ENCODE measurements at places on chromosomes 1 and 21.

GRCh38 chr1:27912429-27912828, 22.4 kb upstream of the SMPDL3B start:
- DNase-seq = no peak

GRCh38 chr1:183313063-183313462, 105.1 kb downstream of the NMNAT2 start:
- no peak for DNase-seq

DNA sequence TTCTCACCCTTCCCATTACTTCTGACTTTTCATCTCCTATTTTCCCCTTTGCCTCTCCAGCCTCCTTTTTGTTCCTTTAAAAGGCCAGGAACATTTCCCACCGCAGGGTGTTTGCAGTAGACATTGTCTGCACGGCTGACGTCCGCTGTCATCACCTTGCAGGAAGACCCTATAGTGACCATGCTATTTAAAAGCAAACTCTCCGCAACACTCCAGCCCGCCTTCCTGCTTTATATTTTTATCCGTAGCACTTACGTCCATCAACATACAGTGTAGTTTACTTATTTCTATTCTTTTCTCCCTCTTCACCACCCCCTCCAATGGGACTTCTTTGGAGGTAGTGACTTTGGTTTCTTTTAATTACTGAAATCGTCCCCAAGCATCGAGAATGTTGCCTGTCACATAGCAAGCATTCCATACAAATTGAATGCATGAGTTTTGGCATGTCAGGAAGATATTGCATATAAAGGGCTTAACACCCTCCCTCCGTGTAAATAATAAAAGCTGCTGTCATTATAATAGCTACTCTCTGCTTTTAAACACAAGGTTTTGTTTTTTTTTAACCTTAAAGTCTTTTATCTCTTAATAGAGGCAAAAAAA, 19.8 kb downstream of the SLC25A33 start:
- no peak for DNase-seq

GRCh38 chr1:101175886-101176285, 60.9 kb upstream of the S1PR1 start:
- DNase-seq = no peak

DNA sequence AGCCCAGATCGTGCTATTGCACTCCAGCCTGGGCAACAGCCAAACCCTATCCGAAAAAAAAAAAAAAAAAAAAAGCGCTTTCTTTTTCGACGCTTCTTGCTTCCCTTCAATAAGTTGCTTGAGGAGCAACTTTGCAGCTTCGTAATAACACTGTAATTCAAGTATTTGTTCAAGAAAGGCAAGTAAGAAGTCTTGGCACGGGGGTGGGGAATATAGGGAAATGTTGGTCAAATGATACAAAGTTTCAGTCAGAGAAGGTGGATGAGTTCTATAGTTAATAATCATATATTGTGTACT, 871 bp upstream of the PSMA5 start:
- no peak for DNase-seq

DNA sequence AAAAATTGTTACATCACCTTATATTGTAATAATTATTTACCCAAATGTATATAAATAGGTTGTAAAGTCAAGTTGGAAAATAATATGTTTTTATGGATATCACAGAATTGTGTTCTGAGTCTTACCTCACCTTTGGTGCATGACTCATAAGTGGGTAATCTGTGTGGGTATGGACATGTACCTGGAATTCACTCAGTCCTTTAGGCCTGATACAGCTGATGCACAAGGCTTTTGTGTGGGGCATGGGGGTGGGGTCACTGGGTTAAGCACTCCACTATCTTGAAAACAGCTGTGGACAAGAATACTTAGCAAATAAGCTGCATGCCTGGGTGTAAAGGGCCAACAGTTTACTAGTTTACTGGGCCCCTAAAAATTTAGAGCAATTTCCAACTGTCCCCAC, 34.4 kb downstream of the INKA2 start:
- DNase-seq = no peak

DNA sequence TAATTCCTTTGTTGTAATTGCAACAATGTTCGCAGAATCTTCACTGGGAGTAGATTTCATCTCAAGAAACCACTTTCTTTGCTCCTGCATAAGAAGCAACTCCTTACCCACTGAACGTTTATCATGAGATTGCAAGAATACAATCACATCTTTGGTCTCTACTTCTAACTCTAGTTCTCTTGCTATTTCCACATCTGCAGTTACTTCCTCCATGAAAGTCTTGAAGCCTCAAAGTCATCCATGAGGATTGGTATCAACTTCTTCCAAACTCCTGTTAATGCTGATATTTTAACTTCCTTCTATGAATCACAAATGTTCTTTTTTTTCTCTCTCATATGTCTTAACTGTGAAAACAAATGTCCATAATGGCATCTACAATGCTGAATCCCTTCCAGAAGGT, 118.6 kb upstream of the RAB4A start:
- DNase-seq = no peak

DNA sequence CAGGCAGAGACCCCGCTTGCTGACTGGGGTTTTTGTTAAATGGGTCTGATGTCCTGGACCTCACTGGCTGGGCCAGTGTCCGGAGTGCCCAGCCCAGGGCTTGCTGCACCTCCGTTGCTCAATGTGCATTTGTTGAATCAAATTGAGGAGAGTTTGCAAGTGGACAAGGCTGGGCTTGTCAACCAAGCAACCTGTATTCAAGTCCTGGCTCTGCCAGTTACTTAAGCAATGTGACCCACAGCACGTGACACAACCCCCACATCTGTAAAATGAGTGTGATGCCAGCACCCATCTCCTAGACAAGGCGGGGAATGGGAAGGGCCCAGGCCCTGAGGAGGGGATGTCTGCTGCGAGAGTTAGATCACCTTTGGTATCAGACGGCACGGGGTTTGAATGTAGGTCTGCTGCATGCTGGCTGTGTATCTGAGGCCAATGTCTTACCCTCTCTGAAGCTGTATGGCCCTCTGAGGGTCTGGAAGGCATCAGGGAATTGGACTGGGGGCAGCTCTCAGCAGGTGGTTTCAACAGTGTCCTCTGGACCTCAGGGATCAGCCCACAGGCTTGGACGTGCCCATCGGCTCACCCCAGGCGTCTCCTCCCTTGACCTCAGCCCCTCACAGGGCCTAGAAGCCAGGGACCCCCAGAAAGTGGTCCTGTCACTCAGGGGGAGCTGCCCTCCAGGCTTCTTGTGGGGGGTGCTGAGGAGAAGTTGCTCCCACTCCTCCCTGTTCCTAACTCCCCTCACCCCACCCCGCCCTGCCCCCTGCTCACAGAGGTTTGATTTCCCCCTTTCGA, 51.0 kb upstream of the RUNX3 start:
- no peak for DNase-seq

- DNase-seq = no peak
These were observed 383.1 kb upstream of the ESRRG start for GRCh38 chr1:217106231-217106901.

GRCh38 chr1:181972256-181972655, 89.3 kb downstream of the ZNF648 start:
- DNase-seq = no peak

GRCh38 chr1:221011145-221011544, 131.9 kb downstream of the HLX start:
- no peak for DNase-seq

DNA sequence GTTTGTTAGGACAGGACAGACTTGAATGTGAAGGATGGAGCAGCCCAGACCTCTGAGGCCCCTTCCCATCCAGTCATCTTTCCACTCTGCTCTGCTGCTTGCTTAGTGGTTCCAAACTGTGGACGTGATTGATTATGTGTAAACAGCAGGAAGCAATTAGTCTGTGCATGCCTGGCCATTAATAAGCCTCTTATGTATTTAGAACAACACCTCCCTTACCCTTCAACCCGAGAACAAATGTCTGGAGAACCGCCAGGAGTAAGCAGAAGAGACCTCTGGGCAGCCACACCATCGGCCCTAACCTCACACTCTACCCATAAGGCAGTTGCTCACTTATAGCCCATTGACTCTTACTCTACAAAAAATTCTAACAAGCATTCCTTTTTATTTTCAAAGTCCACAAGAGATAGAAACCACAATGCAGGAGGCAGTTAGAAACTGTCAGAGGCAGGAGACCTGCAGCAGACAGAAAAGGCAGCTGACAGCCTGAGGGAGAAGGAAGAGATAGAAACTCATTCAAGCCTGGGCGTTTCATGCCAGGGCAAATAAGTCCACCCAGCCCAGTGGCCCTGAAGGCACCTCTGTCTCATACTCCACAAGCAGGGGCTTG, 5.8 kb upstream of the EPHA8 start:
- DNase-seq = no peak

DNA sequence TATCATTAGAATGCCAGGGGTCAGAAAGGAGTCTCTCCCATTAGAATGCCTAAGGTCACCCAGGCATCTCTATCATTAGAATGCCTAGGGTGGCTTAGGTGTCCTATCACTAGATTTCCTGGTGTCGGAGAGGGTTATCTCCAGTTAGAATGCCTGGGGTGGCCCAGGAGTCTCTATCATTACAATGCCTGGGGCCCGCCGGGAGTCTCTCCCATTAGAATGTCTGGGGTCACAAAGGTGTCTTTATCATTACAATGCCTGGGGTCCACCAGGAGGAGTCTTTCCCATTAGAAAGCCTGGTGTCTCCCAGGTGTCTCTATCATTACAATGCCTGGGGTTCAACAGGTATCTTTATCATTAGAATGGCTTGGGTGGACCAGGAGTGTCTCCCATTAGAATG, 56.2 kb downstream of the RNF187 start:
- no peak for DNase-seq

GRCh38 chr1:39051956-39052355, 25.8 kb downstream of the NDUFS5 start:
- DNase-seq = no peak

DNA sequence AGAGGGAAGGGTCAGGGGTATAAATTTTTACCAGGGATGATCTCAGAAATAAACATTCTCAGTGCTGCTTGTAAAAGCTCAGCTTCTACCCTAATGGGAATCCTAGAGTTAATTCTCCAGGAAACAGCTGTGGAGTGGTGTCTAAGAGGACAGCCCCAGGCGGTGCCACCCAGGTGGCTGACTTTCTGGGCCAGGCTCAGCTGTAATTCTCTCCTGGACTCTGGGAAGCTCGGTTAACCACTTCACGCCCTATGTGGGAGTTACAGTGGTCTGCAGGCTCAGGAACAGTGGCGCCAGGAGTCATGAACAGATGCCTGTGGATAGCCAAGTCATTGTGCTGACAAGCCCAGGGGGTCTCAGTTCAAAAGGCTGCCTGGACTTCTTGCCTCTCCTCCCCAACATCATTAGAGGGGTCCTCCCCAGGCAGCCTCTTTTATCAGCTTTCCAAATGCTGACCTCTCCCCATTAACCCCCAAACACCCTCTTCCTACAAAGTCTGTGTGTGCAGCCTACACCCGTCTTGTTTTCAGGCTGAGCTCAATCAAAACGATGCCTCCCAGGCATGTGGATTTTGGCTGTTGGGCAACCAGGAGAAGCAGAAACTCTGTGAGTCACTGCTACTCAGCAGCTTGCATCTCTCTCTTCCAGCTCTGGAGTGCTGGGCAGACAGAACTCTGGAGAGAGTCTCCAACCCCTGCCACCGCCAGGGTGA, 1.2 kb downstream of the HHIPL2 start:
- DNase-seq = no peak

DNA sequence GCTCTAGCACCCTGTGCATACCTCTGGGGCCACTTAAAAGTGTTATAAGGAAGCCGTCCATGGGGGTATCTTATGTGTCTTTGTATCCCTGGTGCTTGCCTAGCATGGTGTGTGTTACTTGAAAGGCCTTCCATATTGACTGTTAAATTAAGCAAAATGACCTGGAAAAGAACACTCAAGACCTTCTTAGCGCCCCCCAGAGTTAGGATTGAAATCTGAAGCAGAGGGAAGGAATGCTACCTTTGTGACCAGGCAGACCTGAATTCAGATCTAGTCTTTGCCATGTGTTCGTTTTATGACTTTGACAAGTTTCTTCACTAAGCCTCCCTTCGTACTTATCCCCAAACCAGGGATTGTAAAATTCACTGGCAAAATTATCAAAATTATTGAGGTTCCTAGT, 59.9 kb downstream of the SLC22A15 start:
- no peak for DNase-seq

GRCh38 chr1:113388017-113388620, 2.2 kb upstream of the MAGI3 start:
- DNase-seq = no peak

All from stimulated activated CD4-positive, alpha-beta T cell treated with anti-CD3 and anti-CD28 coated beads, Interleukin-1b, Interleukin-23, amount 100 ng/mL, for 24 hours (primary cell).